Activated CD4-positive, alpha-beta T cell treated with anti-CD3 and anti-CD28 coated beads, Interleukin-2, amount 10 ng/mL, durations not matched to agents 24 days and 14 days (primary cell): ENCODE measurements at places on chromosomes 13 and 19.

GRCh38 chr13:62357887-62358645 lies 942.4 kb upstream of the PCDH20 start:
- DNase-seq, result no peak

- no peak for DNase-seq
These were observed 20.8 kb upstream of the ASPDH start for GRCh38 chr19:50534478-50534877.

DNA sequence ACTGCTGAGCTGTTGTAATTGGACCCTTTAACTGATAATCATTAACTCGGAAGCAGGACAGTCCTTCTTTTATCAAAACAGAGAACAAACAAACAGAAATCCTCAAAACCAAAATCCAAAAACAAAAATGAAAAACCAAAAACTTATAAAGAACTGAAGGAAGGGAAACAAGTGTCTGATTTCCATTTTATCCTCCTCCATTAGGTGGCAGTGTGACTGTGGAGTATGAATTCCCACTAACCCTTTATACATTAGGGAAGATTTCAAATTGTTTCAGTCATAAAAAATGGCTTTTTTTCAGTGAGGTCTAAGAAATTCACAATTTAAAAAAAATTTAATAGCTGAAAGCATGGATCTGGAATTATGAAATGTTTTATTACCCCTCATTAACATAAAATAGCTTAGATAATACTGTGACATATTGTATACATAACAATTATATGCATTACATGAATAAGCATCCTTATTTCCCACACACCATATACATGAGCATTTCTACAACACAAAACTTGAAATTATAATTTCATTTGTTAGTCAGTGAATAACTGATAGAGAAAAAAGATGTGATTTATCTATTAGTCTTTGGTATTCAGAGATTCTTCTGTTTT lies 1074.3 kb upstream of the PCDH9 start:
- DNase-seq, result no peak

DNA sequence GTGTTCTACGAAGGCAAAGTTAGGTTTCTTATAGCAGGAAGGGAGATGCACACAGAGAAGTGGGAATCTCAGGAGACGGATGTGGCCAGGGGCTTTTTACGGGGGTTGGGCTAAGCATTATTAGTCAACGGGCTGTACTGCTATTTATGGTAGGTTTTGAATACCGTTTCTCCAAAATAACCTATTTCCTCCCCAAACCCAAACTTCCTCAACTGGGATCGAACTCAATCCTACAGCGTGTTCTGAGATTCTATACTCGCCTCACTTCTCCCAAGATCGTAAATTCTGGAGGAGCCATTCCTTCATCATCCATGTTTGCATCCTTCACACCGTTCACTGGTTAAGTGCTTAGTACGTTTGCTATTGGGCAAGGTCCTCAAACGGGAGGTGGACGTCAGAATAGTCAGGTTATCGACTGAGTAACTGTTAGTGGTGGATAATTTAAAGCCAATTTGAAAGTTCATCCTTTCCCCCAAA lies 1.2 kb upstream of the TRIM13 start:
- DNase-seq, result no peak

DNA sequence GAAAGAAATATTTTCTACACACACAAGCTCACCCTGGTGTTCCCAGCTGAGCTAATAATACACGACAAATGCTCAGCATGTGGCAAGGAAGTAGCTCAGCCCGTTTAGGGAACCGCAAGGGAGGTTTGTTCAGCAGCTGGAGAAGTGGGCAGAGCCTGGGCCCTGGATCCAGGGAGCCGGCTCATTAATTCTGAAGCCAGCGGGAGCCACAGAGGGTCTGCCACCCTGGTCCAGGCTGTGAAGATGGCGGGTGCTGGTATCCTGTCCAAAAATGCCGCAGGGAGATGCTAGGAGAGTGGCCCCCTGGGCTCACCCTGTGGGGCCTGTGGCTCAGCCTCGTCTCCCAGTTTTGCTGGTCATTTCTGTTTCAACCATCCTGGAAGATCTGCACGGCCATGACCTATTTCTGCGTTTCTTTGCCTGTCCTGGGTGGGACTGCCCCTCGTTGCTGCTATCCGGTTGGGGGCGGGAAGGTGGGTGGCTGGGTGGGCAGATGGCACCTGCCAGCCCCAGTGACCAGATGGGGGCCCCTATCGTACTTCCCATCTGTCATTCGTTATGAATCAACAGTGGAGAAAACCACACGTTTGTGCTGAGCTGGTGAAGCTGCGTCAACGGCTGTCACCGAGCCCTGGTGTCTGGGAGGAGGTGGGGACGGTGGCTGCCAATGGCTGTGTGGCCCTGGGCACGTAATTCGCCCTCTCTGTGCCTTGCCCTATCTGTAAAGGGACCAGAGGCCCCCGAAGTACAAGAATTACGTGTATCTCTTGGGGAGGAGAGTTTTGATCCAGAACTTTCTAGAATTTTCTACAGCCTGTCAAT lies 2.7 kb upstream of the GNA15 start:
- DNase-seq, result peak; percentile 94

- DNase-seq, result no peak
These were observed 63.3 kb downstream of the ARHGEF7 start for GRCh38 chr13:111178402-111178801.
